ENCODE measurements at places on chromosomes 7 and 10.
A peak's percentile ranks its signal among the peaks of the same experiment; 100 is the strongest.

GRCh38 chr10:12868229-12868628, 133.3 kb downstream of the CCDC3 start:
- no peak for DNase-seq

GRCh38 chr7:133761443-133761842, 365.7 kb upstream of the LRGUK start:
- DNase-seq: no peak

DNA sequence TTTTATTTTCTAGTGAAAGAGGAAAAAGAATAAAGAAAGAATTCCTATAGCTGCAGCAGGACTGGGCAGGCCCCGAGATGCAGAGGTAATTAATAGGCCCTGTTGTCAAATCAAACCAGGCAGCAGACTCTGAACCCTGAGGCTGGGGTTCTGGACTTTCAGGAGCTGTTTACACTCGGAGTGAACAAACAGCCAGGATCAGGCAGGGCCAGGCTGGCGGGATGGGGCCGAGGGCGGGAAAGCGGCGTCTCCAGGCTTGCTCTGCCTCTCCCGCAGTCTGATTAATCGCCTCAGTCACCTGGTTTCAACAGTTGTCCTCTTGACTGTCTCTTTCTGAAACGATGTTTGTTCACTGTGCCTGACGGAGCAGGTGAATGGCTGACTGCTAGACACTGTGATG, 675.4 kb upstream of the FOXK1 start:
- DNase-seq: no peak

DNA sequence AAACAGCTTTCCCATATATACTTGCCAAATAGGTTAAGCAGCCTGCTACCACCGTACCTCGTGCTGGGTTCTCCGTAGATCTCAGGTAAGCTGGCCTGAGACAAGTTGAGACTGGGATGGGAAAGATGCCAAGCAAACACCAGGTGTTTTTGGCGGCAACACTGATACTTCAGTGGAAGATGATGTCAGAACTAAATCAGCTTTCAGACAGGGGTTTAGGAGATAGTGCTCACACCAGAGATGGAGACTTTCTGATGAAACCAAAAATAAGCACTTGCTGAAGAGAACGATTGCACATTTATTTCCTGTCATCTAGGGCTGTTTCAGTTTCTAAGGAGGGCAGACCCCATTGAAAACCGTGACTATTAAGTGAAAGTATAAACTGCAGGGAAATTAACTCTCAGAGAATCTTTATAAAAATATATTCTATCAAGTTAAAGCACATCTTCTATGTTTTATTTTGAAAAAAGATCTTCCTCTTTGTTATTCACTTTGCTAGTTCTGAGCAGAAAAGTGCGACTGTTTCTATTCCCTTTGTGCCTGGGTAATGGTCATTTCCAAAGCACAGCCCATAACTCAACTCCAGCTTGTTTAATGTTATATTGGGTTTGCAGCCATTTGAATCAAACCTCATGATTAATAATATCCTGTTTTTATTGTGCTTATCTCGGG, 149.9 kb downstream of the CPED1 start:
- no peak for DNase-seq

GRCh38 chr10:76436401-76436811, 1005.0 kb downstream of the LRMDA start:
- DNase-seq: peak; percentile 73

GRCh38 chr7:76149847-76150691, 51.6 kb upstream of the SRRM3 start:
- DNase-seq: no peak

- no peak for DNase-seq
Observed at GRCh38 chr7:151512353-151512752, 7.3 kb downstream of the RHEB start.

DNA sequence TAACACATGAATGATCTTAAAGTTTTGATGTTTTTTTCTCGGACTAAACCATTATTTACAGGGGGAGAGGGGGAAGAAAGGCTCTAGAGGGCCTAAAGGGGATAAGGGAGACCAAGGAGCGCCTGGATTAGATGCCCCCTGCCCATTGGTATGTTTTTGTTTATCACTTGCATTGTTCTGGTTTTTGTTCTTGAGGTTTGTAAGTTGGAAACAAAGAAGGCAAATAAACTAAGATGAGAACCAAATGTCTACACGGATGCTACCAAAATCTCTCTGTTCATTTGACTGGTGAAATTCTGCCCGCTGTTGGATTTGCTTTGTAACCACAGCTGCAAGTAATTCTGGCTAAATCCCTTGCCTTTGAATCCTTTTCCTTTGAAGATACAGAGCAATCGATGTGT, 99.8 kb upstream of the MACROH2A2 start:
- no peak for DNase-seq

DNA sequence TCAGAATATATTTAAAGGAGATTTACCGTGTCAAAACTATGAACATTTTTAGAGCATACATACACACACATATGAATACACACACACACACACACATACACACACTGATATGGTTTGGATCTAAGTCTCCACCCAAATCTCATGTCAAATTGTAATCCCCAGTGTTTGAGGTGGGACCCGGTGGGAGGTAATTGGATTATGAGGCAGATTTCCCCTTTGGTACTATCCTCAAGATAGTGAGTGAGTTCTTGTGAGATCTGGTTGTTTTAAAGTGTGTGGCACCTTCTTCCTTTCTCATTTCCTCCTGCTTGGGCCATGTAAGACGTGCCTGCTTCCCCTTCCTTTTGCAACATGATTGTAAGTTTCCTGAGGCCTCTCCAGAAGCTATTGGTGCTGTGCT, 515.0 kb upstream of the ZMIZ1 start:
- DNase-seq: no peak

DNA sequence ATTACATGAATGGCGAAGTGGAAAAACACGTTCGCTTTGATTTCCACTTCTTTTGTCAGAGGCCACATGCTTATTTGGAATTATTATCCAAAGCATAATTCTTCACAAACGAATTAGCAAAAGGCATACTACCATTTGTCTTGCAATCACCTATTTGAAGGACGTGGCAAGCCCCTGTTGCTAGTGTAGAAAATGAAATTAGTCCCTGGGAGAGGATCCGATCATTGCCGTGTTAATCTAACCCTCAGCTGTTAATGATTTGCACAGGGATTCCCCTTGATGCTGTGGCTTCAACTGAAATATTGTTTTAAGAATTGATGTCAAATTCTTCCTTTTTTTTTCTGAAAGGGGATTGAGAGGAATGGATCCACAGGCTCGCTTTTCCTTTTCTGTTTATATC, 4.6 kb downstream of the AGMO start:
- DNase-seq: no peak

GRCh38 chr7:1520539-1521234, 9.8 kb upstream of the MAFK start:
- peak; percentile 30 for DNase-seq
